Activated CD8-positive, alpha-beta memory T cell treated with anti-CD3 and anti-CD28 coated beads, Interleukin-2, amount 10 ng/mL, durations not matched to agents 7 days and 5 days (primary cell): ENCODE measurements at places on chromosomes 7 and 10.

GRCh38 chr10:15237351-15237750 lies 68.9 kb upstream of the NMT2 start:
- DNase-seq = no peak

- DNase-seq = no peak
Observed at GRCh38 chr7:151296202-151296992, 45.2 kb upstream of the NUB1 start.

DNA sequence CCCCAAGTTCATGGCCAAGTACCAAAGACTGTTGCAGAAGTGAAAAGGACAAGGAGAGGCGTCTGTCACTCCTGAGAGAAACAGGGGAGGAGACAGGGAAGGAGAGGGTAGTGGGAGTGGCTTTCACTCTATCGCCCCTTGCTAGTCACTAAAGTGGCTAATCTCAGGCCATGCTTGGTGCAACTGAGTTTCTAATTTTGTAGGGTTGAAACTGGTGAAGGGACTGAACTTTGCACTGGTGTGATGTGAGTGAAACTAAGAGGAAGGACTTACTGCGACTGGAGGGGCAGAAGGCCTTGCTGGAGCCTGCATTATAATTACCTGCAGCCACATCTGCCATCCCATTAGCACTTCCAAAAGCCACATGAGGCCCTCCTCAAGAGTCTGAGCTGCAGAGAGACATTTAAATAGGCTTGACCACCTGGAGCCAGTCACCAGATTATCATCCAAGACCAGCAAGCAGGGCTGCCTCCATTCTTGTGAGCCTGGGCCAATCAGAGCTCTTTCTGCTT lies 107.2 kb upstream of the EEPD1 start:
- no peak for DNase-seq

GRCh38 chr10:104574838-104575237 lies 66.3 kb upstream of the SORCS3 start:
- DNase-seq = no peak

DNA sequence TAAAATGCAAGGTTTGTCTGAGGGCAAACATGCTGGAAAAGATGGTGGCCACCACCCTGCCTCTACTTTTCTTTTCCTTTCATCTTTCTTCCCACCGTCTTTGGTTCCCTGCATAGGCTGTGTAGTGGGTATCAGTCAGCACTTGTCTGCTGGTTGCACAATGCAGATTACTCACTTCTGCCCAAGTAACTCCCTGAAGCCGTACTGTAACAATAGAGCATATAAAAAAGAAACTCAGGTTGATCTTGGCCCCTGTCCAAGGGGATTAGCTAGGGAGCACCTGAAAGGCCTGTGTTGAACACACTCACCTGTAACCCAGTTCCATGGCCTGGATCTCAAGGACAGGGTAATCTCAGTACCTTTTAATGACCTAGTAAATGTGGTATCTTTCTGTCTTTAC lies 533.0 kb upstream of the GALNT17 start:
- DNase-seq = no peak

DNA sequence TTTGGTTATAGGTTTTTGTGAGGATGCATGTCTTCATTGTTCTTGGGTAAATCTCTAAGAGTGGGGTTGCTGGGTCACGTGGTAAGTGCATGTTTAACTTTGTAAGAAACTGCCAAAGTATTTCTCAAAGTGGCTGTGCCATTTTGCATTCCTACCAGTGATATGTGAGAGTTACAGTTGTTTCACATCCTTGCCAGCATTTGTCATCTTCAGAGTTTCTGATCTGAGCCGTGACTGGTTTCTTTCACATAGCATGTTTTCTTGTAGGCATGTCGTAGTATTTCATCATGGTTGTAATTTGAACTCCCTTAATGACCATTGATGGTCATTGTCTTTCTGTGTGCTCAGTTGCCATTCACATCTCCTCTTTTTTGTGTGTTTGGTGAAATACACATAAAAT lies 286.0 kb downstream of the RNLS start:
- DNase-seq = no peak

- no peak for DNase-seq
Observed at GRCh38 chr10:61937631-61938351, 36.3 kb downstream of the ARID5B start.

- no peak for DNase-seq
Observed at GRCh38 chr7:114939484-114940097, 17.7 kb downstream of the MDFIC start.

GRCh38 chr7:1854866-1855724 lies 185.0 kb downstream of the ELFN1 start:
- no peak for DNase-seq

GRCh38 chr7:69849268-69849667 lies 251.0 kb downstream of the AUTS2 start:
- DNase-seq = no peak
